ENCODE measurements at places on chromosomes 12 and 14. TPM values are rescaled to one million over a fixed set of nuclear protein-coding genes. Genes with fewer than 3 reads are reported as not detected.

The LIN7A gene
- total RNA-seq = 1.1 TPM

The MIPOL1 gene
- 7.7 TPM for total RNA-seq

DNA sequence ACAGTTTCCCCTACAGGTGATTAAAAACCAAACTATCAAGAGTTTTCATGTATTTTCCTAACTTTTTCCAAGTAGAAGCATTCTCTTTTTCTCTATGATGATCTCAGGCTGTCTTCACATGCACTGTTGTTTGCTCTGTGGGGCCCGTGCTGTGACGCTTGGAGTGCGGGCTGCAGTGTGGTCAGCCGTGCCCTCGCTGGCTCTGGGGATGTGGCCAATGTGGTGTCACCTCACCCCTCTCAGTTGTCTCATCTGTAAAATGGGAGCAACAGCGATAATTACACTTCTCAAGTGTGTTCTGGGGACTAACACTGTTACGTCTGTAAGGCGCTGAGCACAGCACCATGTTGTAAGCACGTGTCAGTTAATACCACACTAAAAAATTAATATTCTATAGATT, 28.6 kb downstream of the DDX51 start:
- DNase-seq = no peak

- DNase-seq = peak; percentile 91
These were observed 129.0 kb upstream of the BCL2L14 start for GRCh38 chr12:11941606-11942337.

The GLS2 gene
- not detected for total RNA-seq

DNA sequence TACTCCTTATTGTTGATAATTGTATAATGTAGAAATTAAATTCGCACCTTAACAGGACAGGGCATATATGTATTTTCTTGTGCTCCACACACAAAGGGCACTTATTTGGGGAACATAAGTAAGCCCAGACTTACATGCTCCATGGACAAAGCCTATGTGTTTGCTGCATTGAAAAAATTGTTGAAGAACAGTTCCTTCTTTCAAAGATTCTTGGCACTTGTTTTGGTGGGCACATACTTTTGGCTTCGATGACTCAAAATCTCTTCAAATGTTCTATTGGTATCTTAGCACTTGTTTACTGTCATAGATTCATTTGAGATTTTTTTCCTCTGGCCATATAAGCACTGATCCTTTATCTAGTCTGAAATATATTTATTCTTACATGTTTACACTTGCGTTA, 1.4 kb upstream of the MAP4K5 start:
- DNase-seq = peak; percentile 34

DNA sequence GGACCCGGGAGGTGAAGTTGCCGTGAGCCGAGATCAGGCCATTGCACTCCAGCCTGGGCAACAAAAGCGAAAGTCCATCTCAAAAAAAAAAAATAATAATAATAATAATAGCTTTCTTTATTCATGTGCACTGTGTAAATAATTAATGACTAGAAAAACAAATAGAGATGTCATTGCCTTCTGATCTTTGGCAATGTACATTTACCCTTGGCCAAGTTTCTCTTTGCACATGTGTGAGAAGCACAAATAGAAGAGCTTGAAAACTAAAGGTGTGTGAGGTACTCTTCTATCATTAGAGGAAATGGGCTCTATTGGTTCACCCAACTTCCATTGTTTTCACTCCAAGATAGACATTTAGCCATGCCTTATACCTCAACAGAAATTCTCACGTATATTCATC, 170.1 kb upstream of the PDZRN4 start:
- no peak for DNase-seq

DNA sequence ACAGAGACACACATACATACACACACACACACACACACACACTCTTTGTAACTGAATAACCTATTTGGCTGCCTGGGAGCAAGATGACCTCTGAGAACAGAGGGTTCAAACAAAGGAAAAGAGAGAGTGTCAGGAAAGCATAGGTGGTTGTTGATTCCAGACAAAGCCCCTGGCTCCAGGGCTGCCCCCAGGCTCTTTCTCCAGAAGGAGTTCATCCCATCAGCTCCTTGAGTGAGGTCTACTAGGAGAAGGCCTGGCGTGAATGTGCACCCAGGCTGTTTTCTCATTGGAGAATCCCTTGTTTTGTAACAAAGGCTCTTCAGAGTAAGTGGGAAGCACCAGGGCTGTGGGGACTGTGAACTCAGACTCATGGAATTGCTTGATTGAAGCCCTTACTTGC, 151.9 kb downstream of the EMP1 start:
- no peak for DNase-seq

- DNase-seq = no peak
These were observed 45.6 kb downstream of the CCDC88C start for GRCh38 chr14:91371990-91372375.
